ENCODE measurements at places on chromosomes 5 and 9. TPM values are rescaled to one million over a fixed set of nuclear protein-coding genes. Genes with fewer than 3 reads are reported as not detected.
A peak's percentile ranks its signal among the peaks of the same experiment; 100 is the strongest.

The GFI1B gene
- not detected for total RNA-seq

The FBP2 gene
- not detected for total RNA-seq

The BHMT gene
- 1.2 TPM for total RNA-seq

The LTC4S gene
- 6.9 TPM for total RNA-seq

The FGF10 gene
- total RNA-seq = 0.09 TPM

- no peak overlapping the region for H3K27ac ChIP-seq
- peaks cover 58% of the 10 kb centered on the region for H3K36me3 ChIP-seq
- H3K4me3 ChIP-seq = no peak overlapping the region
- no peaks in the 10 kb centered on the region for H3K27me3 ChIP-seq
Observed at GRCh38 chr9:7008411-7008810, 250.6 kb downstream of the KDM4C start.

GRCh38 chr5:52799358-52799982 lies 11.8 kb downstream of the ITGA1 start:
- H3K36me3 ChIP-seq = no peaks in the 10 kb centered on the region
- no peaks in the 10 kb centered on the region for H3K27me3 ChIP-seq
- H3K4me1 ChIP-seq = peaks cover 32% of the 10 kb centered on the region
- peak overlapping the region; percentile 97 for H3K27ac ChIP-seq
- DNase-seq = no peak

DNA sequence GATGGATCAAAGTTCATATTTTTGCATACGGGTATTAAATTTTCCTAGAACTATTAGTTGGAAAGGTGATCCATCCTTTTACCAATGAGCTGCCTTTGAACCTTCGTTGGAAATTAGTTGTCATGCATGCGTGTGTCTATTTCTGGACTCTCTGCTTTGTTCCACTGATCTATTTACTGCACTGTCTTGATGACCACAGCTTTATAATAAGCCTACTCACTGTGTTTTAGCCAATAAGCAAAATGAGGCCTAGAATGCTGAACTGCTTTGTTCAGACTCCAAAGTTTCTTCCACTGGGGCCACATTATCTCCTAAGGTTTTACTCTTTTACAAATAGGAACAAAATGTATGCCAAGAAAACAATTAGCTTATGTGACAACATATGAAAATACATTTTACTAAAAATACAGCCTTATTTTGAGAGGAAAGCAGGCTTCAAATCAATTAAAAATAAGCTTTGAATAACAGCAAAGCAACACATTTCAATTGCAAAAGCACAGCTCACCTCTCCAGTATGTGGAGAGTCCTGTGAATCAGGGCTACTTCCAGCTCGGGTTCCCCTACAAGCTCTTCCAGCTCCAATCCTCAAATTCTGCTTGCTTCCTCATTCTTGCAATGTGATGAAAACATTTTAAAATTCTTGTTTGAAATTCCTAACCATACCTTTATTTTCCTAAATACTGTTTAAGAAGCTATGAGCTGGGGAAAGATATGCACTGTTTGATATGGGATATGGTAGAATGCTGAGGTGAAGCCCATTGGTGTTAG lies 72.0 kb downstream of the RETREG1 start:
- no peak overlapping the region for H3K4me3 ChIP-seq
- H3K36me3 ChIP-seq = no peaks in the 10 kb centered on the region
- no peaks in the 10 kb centered on the region for H3K27me3 ChIP-seq
- no peak for DNase-seq
- peaks cover 31% of the 10 kb centered on the region for H3K4me1 ChIP-seq

- H3K27me3 ChIP-seq = no peaks in the 10 kb centered on the region
- peak within 1 kb of the TSS; percentile 70 for H3K4me3 ChIP-seq
- peaks cover 74% of the 10 kb centered on the region for H3K4me1 ChIP-seq
- H3K36me3 ChIP-seq = no peaks in the 10 kb centered on the region
- H3K27ac ChIP-seq = peak within 1 kb of the TSS; percentile 94
Observed at GRCh38 chr9:133121198-133121914, at the start of gene RALGDS. Gene RALGDS, minus strand, starts transcription at chr9:133121240. Its CDS starts 86 bp downstream, at chr9:133121154.

DNA sequence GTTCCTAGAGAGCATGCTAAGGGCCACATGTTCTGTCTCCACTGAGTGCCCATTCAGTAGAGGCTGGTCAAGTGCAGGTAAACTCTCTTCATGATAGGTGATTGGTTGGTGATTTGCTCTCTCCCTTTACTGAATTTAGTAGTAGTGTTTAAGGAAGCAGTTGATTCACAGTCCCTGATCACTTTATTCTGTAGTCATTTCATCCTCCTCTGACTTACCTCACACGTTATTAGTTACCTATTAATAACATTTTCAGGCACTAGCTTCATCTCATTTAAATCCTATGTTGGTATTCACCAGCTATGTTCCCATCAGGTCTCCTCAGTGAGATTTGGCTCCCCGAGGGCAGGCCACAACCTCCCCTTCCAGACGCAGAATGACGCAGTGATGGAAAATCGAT lies 51.9 kb downstream of the ERAP1 start:
- no peaks in the 10 kb centered on the region for H3K27me3 ChIP-seq
- peaks cover 5% of the 10 kb centered on the region for H3K36me3 ChIP-seq

DNA sequence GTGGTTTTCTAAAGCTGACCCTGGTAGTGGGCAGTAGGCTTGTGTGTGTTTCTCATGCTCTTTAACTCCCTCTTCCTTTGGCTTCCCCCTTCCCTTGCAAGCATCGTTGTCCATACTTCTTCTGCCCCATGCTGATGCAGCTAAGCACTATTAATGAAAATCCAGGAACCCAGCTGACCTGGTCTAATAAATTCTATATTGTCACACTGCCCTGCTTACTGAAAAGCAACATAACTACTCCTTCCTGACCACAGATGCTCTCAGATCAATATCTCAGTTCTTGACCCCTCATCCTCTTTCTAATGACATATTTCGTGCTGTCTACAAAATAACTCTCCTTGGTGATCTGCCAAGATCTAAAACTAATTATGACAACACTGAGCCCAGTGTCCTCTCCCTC lies 405.5 kb downstream of the EFNA5 start:
- no peak overlapping the region for H3K27ac ChIP-seq
- no peak for DNase-seq
- no peaks in the 10 kb centered on the region for H3K4me1 ChIP-seq
- H3K36me3 ChIP-seq = no peaks in the 10 kb centered on the region
- no peaks in the 10 kb centered on the region for H3K27me3 ChIP-seq

DNA sequence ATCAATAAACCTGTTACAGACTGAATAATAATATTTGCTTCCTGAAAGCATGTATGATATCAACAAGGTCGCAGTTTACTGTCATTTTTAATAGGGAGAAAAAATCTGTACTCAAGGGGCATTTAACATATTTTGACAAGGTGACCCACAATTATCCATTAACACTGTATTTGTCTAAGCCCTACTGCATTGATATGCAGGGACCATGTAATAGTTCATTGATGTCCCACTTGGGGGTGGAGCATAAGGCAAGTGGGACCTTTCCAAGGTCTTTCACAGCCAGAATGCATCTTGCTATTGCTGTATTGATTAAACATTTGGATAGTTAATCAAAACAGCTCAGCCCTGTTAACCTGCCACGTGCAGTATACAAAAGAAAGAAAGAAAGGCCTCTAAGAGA lies 502.0 kb downstream of the NR2F1-AS1 start:
- H3K4me1 ChIP-seq = peaks cover 12% of the 10 kb centered on the region
- no peaks in the 10 kb centered on the region for H3K36me3 ChIP-seq
- H3K4me3 ChIP-seq = no peak overlapping the region
- no peak overlapping the region for H3K27ac ChIP-seq

- no peak overlapping the region for H3K27ac ChIP-seq
- no peaks in the 10 kb centered on the region for H3K4me1 ChIP-seq
- H3K4me3 ChIP-seq = no peak overlapping the region
- no peak for DNase-seq
Observed at GRCh38 chr5:39559923-39560322, 135.1 kb upstream of the DAB2 start.

DNA sequence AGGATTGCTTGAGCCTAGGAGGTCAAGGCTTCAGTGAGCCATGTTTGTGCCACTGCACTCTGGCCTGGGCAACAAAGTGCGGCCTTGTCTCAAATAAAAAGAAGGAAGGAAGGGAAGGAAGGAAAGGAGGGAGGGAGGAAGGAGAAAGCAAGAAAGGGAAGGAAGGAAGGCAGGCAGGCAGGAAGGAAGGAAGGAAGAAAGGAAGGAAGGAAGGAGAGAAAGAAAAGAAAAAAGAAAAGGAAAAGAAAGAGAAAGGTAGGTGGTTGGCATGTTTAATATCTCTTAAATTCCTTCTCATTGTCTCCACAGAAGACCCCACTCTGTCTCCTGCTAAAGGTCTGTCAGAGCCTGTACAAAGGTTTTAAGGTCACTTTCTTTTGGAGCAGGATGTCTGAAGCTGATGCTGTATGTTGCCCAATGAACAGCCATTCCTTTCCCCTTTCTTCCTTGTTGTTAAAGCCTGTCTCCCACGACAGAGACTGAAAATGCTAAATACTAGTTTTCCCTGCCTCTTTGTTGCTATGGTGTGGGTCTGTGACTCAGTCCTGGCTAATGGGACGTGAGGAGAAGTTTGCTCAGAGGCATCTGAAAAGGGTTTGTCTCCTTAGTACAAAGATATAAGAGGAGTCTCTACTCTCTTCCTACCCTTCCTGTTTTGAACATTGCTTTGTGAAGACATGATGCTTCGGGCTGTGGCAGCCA lies 213.3 kb downstream of the PCSK1 start:
- no peak overlapping the region for H3K4me3 ChIP-seq
- no peak for DNase-seq
- H3K27ac ChIP-seq = peak overlapping the region; percentile 7
- H3K27me3 ChIP-seq = no peaks in the 10 kb centered on the region
- H3K4me1 ChIP-seq = peaks cover 4% of the 10 kb centered on the region

All from esophagus squamous epithelium (tissue), 5 donors.